Left colon (tissue), 2 donors: ENCODE measurements at places on chromosomes 16 and 17.

DNA sequence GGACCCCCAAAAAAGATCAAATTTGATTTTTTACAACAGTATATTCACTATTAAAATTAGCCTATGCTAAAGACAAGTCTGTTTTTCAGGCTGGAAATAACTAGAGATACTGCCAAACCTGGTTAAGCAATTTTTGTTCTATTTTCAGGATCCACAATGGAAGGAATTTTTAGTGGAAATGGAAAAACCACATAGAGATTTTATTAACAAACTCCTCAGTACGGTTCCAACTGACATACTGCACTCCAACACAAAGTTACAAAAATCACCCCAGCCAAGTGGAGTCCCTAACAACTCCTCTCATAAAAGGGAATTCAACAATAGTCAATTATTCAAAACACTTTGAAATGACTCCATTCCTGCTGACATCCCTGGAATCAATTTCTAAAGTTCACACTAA, 101.6 kb upstream of the TOB1 start:
- no peak for DNase-seq

GRCh38 chr16:88013091-88013609, 61.9 kb downstream of the BANP start:
- DNase-seq = peak; percentile 91

- no peak for DNase-seq
Measured at GRCh38 chr16:30524575-30525568, 1.5 kb downstream of the ZNF768 start.

- DNase-seq = no peak
Measured at GRCh38 chr17:17904166-17905035, 67.6 kb upstream of the SREBF1 start.

DNA sequence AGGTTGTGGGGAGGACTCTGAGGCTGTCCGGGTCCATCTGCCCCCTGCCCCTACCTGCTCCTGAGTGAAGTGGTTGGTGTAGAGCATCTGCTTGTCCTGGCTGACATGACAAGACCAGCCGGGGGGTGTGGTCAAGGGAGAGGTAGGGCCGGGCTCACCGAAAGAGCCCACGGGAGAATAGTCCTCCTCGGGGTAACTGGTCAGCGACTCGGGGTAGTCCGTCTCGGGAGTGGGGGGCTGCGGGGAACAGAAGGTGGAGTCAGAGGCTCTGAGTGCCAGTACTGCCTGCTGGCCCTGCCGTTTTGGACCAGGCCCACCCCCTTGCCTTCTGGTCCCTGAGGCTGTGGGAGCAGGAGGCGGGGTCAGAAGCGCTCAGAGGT, 27.8 kb downstream of the ARHGAP27 start:
- no peak for DNase-seq

GRCh38 chr17:2709183-2709661, 2.3 kb downstream of the CLUH start:
- peak; percentile 88 for DNase-seq

- no peak for DNase-seq
Measured at GRCh38 chr16:12499032-12499745, 304.5 kb downstream of the CPPED1 start.

DNA sequence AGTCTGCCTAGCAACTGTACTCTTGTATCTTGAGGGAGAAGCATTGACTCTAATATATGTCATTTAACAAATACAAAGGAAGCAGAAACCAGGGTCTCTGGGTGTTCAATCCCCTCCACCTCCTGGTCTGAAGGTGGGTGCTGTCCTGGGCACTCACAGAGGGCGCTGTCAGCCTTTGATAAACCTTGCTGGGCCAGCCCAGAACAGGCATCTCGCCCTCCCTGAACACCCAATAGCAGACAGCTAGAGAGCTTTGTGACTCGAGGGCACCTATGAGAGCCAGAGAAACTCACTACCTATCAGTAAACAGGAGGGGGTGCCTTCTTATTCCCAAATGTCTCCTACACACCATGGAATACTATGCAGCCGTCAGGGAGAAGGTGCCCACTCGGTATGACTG, 6.4 kb upstream of the PIPOX start:
- DNase-seq = no peak

GRCh38 chr16:78098087-78098486, 1.4 kb upstream of the WWOX start:
- DNase-seq = no peak

DNA sequence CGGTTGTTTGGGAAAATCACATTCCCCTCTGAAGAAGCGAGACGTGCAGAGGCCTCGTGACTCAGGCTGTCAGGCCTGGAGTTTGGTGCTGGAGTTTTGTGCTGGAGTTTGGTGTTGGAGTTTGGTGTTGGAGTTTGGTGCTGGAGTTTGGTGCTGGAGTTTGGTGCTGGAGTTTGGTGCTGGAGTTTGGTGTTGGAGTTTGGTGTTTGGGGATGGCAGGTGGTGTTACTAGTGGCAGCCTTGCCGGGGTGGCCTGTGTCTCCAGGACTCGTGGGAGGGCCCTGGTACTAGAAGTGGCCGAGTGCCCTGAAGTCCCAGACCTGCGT, 12.6 kb downstream of the TBC1D24 start:
- no peak for DNase-seq

DNA sequence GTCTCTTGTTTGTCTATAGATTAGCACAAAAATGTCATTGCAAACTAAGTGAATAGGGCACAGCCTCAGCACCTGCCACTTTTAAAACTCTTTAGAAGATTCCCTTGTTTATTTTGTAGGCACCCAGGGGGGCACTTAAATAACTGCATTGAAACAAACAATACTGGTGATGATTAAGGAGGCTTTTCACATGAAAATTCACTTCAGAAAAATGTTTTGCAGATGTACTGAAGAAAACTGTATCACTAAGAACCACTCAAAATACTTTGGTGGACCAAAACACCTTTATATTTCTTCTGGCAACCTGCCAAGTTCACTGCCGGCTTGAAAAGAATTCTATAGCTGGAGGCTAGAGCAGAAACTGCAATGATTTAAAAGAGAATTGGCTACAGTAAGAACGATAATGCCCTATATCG, 281.5 kb downstream of the TOX3 start:
- no peak for DNase-seq

GRCh38 chr17:43873091-43873490, 26.1 kb downstream of the CD300LG start:
- no peak for DNase-seq

GRCh38 chr17:27603880-27604794, 26.9 kb upstream of the LGALS9 start:
- DNase-seq = peak; percentile 50

DNA sequence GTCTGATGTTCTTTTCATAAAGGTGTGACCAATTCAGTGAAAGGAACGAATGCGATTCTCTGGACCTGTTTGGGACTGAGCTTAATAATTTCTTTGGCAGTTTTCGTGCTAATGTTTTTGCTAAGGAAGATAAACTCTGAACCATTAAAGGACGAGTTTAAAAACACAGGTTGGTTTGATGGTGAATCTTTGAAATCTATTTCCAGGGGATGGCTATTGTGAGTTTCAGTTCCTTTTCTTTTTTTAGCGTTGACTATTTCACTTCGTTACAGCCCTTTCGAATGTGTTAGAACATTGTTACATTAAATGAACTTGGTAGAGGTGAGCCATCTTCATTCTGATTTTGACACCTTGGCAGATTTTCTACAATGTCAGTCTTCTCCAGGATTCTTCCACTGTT, 1.2 kb downstream of the TNFRSF17 start:
- no peak for DNase-seq

GRCh38 chr17:74345433-74346241, 16.0 kb downstream of the BTBD17 start:
- DNase-seq = no peak

DNA sequence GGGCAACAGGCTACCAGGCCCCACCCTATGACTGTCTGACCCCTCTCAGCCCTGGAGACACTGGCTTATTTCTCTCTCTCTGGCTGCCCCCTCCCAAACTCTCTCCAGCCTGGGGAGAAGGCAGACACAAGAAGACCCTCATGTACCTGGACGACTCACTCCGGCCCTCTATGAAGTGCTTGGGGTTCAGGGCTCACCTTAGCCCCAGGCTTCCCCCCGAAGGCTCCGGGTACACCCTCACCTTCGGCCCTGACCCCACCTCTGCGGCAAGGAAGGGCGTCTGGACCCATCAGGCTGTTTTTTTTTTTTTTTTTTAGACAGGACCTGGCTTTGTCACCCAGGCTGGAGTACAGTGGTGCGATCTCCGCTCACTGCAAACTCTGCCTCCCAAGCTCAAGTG, 906 bp upstream of the CARMIL2 start:
- DNase-seq = no peak

- peak; percentile 61 for DNase-seq
Measured at GRCh38 chr16:83926726-83927397, 26.2 kb upstream of the OSGIN1 start.

DNA sequence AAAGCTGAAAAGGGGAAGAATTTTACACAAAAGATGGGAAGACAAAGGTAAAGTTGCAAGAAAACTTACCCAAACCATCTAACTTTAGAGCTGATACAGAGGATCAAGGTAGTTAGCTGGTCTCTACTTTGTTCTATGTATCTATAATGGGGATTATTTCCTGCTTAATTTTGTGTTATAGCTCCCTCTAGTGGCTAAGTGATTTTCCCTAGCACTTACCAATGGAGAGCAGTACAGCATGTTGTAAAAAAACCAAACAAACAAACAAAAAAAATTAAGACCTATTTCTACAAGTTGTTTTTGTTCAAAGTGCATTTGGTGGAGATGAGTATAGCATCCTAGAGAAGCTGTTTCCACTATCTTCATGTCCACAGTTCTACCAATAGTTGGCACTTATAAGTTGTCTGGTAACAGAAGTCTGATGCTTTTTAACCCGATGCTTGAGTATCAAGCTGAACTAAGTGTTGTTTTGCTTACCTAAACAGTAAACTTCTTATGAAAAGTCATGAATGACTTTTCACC, 7.5 kb downstream of the SRSF1 start:
- DNase-seq = no peak

GRCh38 chr17:17509601-17510425, 13.6 kb upstream of the RASD1 start:
- DNase-seq = no peak

DNA sequence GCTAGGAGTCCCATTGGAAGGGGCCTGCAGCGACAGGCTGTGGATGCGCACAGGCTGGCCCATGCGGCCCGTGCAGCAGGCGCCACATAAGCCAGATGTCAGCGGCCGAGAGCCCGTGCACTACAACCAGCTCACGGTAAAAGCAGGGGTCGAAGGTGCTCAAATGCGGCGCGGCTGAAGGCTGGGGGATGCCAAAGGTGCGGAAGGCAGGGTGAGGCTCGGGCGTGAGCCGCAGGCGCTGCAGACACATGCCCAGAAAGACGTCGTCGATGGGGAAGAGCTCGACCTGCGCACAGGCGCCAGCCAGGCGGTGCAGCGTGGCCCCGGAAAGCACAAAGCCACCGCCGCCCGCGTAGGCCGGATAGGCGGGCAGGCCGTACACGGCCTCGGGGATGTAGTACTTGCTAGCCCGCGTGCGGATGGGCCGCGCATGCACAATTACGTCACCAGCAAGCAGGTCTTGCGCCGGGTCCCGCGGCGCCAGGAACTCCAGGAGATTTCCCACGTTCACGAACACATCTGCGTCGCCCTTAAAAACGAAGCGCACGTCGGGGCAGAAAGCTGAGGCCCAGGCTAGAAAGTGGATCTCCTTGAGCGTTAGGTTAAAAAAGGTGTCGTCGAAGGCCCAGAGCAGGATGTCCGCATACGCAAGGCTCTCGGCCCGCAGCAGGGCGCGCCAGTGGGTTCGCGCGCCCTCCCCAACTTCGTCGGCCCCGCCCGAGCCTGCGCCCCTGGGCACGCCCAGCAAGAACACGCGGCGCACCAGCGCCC, 1.3 kb downstream of the B3GNT9 start:
- no peak for DNase-seq

GRCh38 chr16:27236635-27237218, 31.8 kb downstream of the NSMCE1 start:
- peak; percentile 10 for DNase-seq

- DNase-seq = no peak
Measured at GRCh38 chr16:31268033-31268365, 8.2 kb downstream of the ITGAM start.

- no peak for DNase-seq
Measured at GRCh38 chr17:10182785-10183184, 15.6 kb downstream of the GAS7 start.

- DNase-seq = peak; percentile 62
Measured at GRCh38 chr17:386141-386876, 33.7 kb upstream of the RPH3AL start.

GRCh38 chr17:80930335-80931279, 61.0 kb upstream of the CHMP6 start:
- DNase-seq = no peak
